AG09319 (cell line): ENCODE measurements at places on chromosomes 1 and 21.

DNA sequence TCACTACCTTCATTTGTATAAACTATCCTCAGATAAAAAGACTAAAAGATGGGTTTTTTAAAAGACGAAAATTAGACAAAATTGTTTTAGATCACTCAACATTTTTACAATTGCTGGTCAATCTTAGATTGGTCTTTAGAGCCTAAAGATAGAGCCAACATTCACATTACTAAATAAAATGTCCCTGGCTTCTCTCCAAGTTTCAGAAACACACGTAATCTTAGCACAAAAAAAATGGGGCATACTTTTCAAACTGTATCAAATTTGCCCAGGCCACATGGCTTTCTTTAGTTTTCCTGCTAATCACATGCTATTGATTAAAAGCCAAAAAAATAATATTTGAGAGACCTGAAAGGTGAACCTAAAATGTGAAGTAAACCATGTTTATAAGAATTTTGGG lies 288.1 kb downstream of the DPYD start:
- DNase-seq: no peak

DNA sequence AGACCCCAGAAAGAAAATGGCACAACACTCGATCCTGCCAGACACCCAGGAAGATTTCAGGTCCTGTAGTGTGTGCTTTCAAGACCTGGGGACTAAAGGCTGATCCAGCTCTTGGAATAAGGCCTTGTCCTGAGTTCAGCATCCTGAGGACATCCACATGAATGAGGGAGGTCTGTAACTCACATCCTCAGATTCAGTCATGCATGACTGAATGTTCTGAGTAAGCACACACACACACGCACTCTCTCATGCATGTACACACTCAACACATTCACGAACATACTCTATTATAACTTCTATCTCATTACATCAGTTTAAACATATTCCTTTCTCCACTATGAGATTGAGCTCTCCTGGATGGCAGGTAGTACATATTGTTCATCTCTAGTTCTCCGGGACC lies 273.4 kb upstream of the BEND5 start:
- no peak for DNase-seq

- no peak for DNase-seq
Measured at GRCh38 chr1:215865060-215865459, 298.0 kb downstream of the KCTD3 start.

GRCh38 chr1:64895500-64895899 lies 70.8 kb downstream of the JAK1 start:
- no peak for DNase-seq

DNA sequence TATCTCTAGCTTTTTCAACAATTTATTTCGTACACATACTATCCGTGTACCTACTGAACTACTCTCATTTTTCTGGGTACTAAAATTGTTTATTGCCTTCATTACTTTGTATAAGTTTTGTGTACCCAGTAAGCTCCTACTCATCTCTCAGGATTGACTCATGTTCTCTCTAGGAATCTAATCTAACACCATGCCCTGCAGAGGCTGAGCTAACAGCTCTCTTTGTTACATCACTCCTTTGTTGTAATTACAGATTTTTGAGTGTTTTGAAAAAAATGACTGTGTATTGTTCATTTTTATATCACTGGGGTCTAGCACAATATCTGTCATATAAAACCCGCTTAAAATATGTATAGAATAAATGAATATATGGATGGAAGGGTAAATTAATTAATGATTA lies 167.1 kb downstream of the ATP6V1G3 start:
- DNase-seq: no peak

DNA sequence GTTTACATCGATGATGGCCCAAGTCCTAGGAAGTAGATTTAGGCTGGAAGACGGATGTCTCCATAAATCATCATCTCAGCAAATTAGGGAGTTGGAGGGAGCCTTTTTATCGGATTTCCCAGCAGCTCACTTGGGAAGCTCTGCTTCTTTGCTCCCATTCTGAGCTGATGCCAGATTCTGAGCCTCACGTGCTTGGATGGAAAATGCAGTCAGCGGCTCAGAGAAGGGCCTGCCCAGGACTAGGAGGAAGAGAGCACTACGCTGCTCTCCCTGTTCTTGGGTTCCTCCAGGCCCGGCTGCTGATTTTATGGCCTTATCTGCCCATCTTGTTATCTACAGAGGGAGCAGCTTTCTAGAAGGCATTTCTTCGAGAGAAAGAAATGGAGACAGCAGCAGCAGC lies 42.0 kb downstream of the UBIAD1 start:
- DNase-seq: no peak

GRCh38 chr21:23960769-23961168 lies 1646.5 kb downstream of the MRPL39 start:
- no peak for DNase-seq

- no peak for DNase-seq
Measured at GRCh38 chr1:168643152-168643551, 66.7 kb downstream of the XCL1 start.

DNA sequence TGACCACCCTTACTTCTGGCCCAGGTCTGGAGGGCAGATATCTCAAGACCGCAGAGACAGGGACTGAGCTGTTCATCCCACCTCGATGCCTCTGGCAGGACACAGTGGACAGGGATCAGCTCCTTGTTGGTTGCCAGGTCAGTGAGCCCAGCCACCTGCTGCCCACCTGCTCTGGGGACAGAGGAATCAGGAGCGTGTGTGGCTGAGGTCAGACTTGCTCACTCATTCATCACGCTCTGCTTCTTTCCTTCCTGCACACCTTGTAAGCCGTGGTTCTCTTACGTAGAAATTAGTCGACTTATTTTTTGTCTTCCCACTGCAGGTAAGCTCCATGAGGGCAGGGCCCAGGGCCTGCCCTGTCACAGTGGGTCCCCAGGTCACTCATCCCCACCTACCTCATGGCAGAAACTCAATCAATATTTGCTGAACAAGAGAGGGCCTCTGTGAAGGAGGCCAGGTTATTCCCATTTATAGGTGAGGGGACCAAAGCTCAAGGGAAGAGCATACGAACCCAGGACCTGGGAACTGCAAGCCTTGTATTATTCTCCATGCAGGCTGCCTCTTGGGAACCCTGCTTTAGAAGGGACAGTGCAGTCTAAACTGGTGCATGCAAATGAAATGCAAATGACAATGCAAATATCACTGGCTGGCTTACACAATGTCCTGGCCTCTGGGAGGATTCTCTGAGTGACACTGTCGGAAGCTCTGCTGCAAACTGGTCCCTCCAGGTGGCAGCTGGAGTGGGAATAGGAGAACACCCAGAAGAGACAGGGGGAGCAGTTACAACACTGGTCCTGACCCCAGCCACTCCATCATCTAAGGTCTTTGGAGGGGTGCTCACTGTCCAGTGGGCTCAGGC lies 58.4 kb upstream of the PAX7 start:
- DNase-seq: no peak

GRCh38 chr1:59125154-59125553 lies 171.7 kb upstream of the FGGY start:
- DNase-seq: no peak

DNA sequence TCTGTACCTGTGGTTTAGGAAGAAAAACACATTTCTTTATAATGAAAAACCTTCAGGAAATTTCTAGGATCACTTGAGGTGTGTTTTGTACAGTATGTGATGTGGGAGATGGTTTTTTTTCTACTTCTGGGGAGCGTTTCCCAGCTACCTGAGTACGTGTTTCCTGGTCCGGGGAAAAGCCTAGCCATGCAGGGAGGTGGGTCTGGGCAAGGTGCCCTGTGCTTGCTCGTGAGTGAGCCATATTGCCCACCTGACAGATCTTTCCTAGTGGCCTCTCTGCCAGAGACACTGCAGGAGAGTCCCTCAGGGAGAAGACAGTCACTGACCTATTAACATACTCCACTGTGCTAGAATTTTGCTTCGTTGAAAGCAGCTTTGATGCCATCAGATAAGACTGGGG lies 41.3 kb downstream of the TRPM2 start:
- DNase-seq: no peak

DNA sequence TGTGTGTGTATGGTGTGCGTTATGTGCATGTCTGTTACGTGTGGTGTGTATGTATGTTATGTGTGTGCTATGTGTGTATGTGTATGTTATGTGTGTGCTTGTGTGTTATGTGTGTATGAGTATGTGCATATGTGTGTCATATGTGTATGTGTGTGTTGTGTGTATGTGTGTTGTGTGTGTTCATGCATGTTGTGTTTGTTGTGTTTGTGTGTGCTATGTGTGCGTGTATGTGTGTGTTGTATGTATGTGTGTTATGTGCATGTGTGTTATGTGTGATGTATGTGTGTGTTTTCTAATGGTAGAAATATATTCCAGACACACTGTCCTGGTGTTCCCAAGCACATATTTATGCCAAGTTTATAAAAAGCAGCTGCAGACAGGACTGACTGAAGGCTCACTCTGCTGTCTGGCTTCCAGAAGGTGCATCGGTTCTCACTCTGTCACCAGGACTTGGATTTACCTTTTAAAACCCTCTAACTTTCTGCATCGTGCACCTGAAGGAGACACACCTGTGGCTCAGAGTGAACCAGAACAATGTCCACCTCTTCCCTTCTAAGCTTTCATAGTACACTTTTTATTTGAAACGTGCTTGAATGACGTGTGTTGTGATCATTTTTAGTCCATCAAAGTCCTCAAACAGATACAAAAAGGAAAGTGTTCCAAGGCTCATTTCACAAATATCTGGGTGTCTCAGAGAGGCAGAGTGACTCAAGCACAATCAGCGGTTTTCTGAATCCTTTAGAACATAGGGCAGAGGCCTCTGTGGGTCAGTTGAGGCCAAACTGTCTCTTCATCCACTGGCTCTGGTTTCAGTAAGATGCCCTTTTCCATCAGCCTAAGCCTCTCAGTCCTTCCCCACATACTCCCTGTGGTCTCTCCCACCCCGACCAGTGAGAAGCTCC lies 49.9 kb downstream of the TOMM20 start:
- no peak for DNase-seq

- DNase-seq: no peak
Measured at GRCh38 chr1:238677567-238677966, 708.8 kb upstream of the CHRM3 start.

- no peak for DNase-seq
Measured at GRCh38 chr1:20426371-20426770, 59.6 kb downstream of the CAMK2N1 start.

DNA sequence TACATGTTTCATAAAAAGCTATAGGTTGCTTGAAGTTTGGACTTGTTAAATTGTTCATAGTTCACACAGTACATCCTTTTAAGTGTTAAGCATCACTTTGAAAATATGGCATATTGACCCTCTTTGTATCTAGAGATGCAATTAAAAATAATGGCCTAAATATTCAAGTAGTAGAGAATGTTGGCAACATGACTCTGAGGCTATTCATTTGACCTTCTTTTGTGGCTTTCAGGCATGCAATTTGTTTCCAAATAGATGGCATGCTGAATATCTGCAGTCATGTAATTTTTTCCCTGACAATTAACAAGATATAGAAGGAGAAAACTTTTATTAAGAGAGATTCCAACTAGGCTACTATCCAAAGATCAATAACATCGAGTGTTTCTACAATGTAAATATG lies 230.5 kb upstream of the ZRANB2 start:
- DNase-seq: no peak

DNA sequence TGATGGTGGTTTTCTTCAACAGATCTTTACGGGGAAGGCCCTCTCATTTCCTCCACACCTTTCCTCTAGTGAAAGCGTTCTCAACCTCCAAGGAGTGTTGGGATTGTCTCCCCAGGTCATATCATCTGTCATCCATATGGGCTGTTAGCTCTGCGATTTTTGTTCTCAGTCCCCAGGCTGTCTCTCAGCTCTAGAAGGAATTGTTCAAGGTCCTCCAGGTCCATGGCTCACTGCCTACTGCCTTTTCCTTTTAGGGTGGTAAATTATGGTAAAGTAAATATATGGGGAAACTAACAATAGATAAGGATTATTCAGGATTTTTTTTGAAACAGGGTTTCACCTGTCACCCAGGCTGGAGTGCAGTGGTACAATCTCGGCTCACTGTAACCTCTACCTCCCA lies 37.6 kb downstream of the ELF3 start:
- DNase-seq: no peak

- DNase-seq: no peak
Measured at GRCh38 chr1:69320757-69321211, 246.9 kb upstream of the LRRC7 start.

DNA sequence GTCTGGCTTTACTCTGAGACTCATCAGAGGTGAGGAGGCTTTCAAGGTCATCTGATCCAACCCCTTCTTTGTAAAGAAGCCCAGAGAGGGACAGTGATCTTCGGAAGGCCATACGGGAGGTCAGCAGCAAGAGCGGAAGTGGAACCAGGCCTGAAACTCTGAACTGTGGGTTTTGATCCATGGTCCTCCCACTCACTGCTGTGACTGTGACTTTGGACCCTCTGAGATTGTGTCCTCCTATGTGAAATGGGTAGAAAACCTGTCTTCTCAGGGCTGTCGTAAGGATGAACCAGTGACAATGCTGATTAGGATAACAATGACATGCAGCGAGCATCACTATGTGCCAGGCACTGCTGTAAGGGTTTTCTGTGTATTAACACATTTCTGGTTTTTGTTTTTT lies 9.8 kb upstream of the DDOST start:
- no peak for DNase-seq

DNA sequence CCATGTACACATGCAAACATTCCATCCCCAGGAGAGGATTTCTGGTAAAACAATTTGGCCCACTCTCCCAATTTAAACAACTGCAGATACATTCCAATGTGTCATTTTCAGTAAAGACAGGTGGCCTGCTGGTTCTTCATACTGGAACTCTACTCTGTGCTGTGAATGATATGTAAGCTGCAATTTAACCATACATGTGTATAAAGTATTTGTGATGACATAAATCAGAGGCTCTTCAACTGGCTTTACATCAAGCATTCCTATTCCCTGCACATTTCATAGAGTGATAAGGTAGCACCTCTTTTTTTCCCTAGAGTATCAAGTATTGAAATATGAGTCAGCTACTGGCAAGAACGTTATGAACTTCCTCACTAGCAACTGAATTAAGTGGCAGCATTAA lies 649.5 kb upstream of the ADGRL2 start:
- no peak for DNase-seq

GRCh38 chr1:56799605-56800400 lies 19.4 kb downstream of the FYB2 start:
- peak; percentile 16 for DNase-seq

DNA sequence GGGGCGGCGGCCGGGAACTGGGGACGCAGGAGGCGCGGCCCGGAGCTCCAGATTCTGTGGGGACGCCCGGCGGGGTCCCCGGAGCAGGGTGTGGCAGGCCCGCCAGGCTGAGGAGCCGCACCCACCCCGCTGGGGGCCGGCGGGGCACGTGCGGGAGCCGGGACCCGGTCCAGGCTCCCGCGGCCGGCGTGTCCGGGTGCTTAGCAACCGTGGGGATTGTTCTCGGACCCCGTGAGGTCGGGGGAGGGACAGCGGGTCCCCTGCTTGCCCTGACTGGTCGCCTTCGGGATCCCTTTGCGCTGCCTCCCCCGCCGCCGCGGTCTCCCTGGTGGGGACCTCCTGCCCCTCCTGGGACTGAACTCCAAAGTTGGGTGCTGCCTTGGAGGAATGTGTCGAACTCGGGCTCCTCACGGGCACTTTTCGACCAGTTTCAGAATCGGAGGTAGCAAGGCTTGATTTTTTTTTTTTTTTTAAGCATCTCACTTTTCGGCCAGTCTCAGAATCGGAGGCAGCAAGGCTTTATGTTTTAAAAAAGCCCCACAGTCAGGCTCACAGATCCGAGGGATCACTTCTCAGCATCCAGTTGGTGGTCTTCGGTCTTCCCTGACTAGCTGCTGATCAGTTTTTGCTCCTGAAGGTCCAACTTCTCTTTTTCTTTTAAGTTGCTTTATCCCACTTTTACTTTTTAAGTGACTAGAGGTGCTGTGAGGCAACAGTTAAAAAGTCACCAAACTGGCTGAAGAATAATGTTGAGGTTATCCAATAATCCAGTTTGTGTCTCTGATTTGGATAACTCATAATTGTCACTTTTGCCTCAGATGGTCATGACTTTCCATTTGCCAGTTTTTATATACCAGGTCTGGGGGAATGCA lies 648 bp downstream of the FAM76A start:
- DNase-seq: no peak
